ENCODE measurements at places on chromosomes 7 and 10.

- DNase-seq, result no peak
Measured at GRCh38 chr10:80104066-80104926, 25.8 kb downstream of the TMEM254 start.

GRCh38 chr10:75408911-75409885 lies 7.6 kb upstream of the ZNF503 start:
- no peak for DNase-seq

GRCh38 chr7:29352041-29352440 lies 157.5 kb downstream of the CHN2 start:
- no peak for DNase-seq

- no peak for DNase-seq
Measured at GRCh38 chr10:1448252-1448930, 288.9 kb downstream of the ADARB2 start.

- no peak for DNase-seq
Measured at GRCh38 chr7:74473116-74473515, 19.4 kb downstream of the GTF2IRD1 start.

DNA sequence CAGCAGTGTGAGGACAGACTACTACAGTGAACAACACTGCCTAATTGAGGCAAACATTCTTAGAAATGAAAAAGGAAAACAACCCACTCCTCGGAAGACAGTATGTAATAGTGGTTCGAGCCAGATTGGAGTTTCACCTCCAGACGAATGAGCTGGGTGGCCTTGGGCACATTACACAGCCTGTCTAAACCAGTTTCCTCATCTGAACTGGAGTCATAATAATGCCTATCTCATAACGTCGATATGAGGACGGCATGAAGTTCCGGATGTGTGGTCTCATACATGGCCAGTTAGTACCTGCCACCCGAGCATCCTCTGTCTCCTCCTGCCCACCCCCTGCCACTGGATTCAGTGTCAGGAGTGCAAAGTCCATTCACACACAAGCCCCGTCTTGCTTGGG lies 15.8 kb upstream of the FRMPD2 start:
- no peak for DNase-seq

DNA sequence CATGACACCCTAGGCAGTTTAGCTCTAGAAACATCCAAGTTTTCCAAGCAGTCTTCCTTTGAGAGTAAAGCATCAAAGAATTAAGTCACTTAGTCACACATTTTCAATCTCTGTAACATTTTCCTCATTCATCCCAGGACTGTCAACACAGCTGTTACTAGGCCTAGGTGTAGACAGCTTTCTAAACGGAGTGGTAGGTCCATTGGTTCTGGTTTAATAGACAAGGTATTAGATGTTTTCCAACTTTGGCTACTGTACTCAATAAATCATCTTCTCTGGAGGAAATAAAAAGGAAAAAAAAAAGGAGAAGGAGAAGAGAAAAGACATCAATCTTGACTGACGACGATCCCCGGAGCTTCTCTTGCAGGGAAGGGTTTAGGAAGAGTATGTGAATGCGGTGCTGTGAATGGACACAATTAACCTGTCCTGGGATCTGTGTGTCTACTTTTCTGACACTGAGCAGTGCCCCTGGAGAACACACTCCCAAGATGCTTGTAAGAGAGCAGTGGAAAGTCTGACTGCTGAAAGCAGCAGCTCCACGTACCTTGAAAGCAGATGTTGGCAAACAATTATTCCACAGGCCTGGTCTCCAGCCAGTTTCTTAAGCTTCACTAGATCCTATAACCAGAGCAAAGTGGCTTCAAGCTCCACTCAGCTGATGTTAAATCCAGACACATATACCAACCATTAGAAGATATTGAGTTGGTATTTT lies 59.1 kb downstream of the CXCL12 start:
- DNase-seq, result no peak

DNA sequence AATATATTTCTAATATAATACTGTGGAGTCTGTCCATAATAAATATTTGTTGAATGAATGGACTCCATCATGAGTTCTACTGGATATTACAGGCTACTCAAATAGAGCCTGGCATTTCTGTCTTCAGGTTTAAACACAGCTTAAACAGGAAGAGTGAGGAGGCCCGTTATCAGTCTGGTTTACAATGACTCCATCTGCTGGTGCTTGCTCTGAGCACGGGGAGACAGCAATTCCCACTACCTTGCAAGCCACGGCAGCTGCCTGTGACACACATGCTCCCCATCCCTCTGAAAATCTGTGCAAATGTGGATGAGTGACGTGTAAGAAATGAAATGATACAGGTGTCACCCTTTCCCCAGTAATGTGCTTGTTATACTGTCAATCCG lies 293.5 kb upstream of the IMMP2L start:
- DNase-seq, result no peak

- no peak for DNase-seq
Measured at GRCh38 chr7:131591687-131592319, 35.4 kb upstream of the PODXL start.

GRCh38 chr7:32259931-32260596 lies 189.9 kb upstream of the PDE1C start:
- no peak for DNase-seq

DNA sequence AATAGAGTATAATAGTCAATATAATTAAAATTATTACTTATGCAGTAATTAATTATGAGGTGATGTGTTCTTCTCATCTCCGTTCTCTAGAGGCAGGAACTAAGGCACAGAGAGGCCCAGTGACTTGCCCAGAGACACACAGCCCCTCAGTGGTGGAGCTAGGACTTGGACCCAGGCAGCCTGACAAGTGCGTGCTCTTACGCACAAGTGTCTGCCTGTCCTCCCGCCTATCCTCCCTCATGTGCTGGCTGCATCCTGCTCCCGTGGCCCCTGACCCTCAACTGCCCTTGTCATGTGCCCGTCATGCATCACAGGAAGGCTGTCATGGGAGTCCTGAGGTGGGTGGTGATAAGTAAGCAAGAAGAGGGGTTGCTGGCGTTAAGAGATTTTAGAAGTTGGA lies 14.3 kb downstream of the IL2RA start:
- DNase-seq, result no peak

DNA sequence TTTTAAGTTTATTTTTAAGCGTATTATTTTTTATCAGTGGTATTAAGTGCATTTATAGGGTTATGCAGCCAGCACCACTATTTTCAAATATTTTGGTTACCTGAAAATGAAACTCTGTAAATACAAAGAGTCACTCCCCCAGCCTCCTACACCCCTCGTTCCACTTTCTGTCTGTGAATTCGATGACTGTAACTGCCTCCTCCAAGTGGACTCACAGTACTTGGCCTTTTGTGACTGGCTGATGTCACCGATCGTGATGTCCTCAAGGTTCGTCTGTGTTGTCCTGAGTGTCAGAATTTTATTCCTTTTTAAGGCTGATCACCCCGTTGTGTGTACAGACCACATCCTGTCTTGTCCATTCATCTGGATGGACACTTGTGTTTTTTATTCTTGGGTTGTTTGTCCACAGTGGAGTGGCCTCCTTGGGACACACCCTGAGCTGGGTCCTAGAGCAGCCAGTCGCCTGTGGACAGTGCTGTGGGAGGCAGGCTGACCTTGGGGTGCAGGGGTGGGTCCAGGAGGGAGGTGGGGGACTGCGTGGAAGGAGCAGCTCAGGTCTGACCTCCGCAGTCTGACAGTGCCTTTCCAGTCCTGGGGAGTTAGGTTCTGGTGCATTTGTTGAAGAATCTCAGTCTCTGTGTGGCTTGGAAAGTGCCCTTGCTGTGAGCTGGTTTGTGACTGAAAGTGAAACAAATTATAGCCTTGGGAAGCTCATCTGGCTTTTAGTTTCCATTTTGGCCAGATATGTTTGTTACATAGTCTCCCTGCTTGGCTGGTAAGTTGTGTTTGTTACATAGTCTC lies 6.9 kb downstream of the MTG1 start:
- no peak for DNase-seq

DNA sequence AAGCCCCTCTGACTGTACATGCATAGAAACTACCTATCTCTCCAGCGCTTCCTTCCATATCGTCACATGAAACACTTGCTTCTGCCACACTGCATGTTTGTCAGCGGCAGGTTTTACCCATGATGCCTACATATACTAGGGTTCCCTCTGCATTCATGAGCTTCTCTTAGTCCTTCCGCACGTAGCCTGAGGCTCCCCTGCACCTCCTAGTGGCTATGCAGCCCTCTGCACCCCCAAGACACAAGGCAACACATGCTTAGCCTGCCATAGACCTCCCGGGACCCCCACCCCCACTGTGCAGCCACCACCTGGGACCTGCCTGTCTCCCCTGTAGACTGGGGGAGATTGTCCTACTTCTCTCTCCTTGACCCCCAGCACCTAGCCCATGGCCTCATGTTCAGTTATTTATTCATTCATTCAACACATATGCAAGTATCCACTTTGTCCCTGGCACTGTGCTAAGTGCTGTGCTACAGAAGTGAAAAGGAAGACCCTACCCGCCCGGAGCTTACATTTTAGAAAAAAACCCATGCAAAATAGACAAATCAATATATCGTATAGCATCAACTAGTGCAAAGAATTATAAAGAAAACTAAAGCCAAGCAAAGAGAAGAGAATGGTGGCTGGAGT lies 23.5 kb downstream of the TMEM273 start:
- no peak for DNase-seq

DNA sequence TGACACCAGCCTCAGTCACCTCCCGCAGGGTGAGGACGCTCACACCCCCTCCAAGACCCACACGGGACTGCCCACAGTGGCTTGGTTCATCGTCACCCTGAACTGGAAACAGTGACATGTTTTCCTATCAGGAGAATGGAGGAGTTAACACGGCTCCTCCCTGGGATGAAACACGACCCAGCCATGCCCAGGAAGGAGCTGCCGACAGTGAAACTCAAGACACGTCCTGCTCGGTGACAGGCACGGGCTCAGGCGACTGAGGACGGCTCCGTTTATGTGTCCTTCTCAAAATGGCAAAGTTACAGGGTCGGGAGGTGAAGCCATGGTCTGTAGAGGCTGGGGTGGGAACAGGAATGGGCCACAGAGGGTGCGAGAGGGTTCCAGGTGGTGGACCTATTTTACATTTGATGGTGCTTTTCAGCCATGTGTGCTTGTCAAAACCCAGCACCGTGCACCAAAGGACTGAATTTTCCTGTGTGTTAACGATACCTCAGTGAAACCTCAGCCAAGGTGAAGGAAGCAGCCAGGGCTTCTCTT lies 272.4 kb downstream of the ADARB2 start:
- no peak for DNase-seq

- no peak for DNase-seq
Measured at GRCh38 chr10:129772468-129773358, 191.4 kb downstream of the EBF3 start.

GRCh38 chr10:98367604-98368451 lies 47.2 kb downstream of the PYROXD2 start:
- no peak for DNase-seq

DNA sequence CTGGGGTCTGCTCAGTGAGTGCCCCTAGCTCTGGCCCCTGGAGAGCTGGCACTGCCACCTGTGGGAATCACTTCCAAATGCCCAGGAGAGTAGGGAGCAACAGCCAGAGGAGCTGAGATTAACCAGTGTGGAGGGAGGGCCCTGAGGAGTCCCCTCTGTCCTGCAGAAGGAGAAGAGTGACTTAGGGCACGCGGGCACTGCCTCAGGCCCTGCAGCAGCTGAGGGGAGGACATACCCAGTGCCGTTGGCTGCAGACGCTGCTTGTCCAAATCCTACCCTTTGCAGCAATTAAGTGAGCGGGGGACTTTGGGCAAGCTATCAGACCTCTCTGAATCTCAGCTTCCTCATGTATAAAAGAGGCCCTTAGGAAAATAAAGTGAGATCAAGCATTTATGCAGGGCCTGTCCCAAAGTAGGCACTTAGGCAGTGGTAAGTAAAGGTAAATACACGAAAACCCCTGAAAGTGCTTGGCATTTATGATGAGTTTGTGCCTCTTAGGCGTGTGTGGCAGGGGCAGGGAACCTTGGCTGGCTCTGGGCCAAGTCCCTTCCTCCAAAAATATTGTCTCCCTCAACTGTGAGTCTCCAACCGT lies 16.9 kb downstream of the PRF1 start:
- DNase-seq, result no peak

GRCh38 chr10:96358851-96359540 lies at the start of gene OPALIN:
OPALIN (minus strand) TSS chr10:96359002; CDS start chr10:96358896, 106 bp downstream.
- DNase-seq, result peak; percentile 62

DNA sequence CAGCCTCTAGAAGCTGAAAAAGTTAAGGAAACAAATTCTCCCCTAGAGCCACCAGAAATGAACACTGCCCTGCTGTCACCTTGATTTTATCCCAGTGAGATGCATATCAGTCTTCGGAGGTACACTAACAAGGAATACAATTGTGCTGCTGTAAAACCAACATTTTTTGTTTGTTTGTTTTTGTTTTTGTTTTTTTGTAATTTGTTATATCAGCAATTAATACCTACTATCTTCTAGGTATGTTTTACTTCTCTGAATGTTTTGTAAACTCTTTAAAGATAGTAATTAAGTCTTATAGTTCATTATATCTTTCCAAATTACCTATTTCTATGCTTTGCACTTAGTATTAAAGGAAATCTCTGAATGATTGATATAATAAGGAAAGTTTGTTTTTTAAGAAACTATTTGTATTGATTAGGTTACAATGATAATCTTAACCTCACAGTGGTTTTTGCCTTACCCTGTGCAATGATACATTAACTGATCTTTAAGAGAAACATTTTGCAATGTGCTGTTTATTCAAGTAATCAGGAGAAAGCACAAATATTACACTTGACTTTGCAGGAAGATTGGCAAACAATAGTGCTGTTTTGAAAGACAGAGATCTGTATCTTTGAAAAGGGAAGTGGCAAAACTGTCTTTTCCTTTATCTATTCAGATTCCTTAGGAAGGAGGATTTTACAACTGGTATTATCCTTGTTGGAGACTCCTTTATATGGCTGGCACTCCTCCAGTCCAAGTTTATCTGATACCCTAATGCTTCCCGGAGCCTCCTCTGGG lies 11.3 kb upstream of the HGF start:
- DNase-seq, result no peak

DNA sequence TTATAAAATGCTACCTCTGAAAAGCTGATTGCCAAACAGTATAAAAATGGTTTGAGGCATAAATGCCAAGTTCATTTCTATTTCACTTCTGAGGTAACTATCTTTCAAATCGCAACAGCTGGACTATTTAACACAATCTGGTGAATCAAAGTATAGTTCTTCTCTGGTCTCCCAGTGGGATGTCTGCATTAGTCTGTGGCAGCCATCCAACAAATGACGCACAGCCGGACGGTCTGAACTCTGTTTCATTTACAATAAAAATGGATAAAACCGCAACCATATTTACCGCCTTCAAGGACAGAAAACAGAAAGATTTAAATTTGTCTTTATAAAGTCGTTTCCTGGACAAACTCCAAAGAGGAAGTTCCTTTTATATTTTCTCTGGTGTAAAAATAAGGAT lies 41.9 kb downstream of the ENO4 start:
- DNase-seq, result no peak

- no peak for DNase-seq
Measured at GRCh38 chr7:101615446-101615845, 13.7 kb downstream of the MYL10 start.

DNA sequence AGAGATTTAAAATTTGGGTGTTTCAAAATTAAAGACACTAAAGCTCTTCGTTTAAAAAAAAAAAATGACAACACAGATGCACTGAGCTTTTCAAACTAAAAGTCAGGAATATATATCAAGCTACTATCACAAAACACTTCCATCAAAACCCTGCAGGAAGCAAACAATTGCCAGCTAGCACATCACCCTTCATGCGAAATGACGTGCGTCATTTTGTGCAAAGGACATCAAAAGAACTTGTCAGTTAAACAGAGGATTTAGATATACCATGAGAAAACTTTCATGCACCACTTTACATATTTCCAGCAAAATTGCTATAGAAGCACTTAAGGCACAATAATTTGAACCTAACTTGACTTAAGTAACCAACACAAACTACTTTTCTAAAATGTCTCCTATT lies 264.7 kb downstream of the GRM8 start:
- no peak for DNase-seq

Data from anterior cingulate cortex (tissue), 58 donors.